ENCODE measurements at places on chromosomes 6 and 20. TPM values are rescaled to one million over a fixed set of nuclear protein-coding genes. Genes with fewer than 3 reads are reported as not detected.
A peak's percentile ranks its signal among the peaks of the same experiment; 100 is the strongest.

DNA sequence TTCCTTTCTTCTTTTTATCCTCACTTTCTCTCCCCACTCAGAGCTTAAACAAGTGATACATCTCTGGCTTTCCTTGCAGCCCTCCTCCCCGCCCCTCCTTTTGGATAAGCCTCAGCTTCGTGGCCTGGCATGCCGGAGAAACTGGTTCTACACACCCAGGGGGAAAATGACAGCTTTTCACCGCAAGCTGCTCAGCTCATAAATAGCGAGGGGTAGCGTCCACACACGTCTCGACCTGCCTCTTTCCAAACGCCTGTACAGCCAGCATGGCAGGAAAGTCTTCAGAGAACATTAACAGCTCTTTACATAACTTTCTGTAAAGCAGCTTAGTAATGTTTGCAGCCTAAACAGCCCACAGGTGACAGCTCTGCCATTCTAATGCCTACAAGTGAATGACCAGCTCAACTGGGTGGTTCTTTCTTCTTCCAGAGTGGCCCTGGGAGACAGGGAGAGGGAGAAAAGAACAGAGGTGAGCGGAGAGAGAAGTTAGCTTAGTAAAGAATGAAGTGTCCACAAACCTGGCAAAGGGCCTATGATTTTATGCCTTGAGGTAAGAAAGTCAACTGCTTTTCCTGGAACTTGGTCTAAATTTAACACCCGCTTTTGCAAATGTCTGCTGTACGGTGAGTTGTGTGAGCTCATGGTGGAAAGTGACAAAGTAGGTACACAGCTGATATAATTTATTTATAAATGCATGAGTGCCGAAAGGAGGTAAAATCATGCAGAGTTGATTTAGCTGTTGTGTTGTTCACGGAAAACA, 251.5 kb downstream of the TFAP2A start:
- H3K27me3 ChIP-seq = no peaks in the 10 kb centered on the region
- no peak overlapping the region for H3K27ac ChIP-seq
- no peaks in the 10 kb centered on the region for H3K36me3 ChIP-seq
- H3K4me3 ChIP-seq = no peak overlapping the region
- no peak for DNase-seq

DNA sequence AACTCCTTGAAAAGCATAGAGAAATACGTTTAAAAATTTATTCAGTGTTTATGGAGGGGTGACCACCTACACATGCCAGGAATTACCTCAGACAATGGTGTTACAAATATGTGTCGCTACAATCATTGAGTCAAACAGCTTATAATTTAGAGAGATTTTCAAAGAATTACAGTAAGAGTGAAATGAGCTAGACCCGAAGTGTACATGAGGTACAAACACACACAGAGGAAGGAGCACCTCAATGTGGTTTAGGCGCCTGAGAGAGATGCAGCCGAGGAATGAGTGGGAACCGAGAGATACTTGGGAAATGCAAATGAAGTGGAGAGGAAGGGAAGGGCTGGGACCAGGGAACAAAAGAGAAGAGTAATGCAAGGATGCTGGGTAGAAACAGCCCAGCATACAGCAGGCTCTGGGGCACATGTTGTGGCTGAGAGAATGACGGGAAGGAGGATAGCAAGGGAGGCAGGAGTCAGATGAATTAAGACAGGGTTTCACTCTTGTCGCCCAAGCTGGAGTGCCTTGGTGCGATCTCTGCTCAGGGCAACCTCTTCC, 15.5 kb downstream of the EEF1E1 start:
- no peaks in the 10 kb centered on the region for H3K4me1 ChIP-seq
- no peak for DNase-seq
- H3K27ac ChIP-seq = no peak overlapping the region
- no peak overlapping the region for H3K4me3 ChIP-seq
- peaks cover 38% of the 10 kb centered on the region for H3K36me3 ChIP-seq

GRCh38 chr20:46505506-46505905, 7.9 kb downstream of the ZNF334 start:
- no peak overlapping the region for H3K27ac ChIP-seq
- H3K4me1 ChIP-seq = no peaks in the 10 kb centered on the region
- no peaks in the 10 kb centered on the region for H3K36me3 ChIP-seq
- DNase-seq = no peak

DNA sequence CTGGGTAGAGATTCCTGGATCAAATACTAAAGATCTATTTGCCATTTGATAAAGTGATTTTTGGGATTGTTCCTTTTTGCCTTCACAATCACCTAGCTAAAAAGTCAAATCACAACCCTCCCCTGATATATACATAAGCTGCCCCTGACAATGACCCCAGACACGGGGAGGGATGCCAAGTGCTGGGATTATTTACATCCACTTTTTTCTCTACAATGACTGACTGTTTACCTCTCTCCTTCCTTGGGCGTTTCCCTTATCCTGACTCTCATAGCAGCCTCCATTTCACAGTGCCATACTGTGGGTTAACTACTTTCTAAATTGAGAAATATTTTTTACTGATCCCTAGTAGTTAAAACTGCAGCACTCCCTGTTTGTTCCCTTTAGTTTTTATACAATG, 150.8 kb upstream of the TMEM170B start:
- H3K27me3 ChIP-seq = no peaks in the 10 kb centered on the region

GRCh38 chr6:53360093-53360912, 11.6 kb upstream of the ELOVL5 start:
- DNase-seq = no peak
- H3K27ac ChIP-seq = peak overlapping the region; percentile 86
- peak overlapping the region; percentile 74 for H3K4me3 ChIP-seq
- peaks cover 17% of the 10 kb centered on the region for H3K4me1 ChIP-seq

DNA sequence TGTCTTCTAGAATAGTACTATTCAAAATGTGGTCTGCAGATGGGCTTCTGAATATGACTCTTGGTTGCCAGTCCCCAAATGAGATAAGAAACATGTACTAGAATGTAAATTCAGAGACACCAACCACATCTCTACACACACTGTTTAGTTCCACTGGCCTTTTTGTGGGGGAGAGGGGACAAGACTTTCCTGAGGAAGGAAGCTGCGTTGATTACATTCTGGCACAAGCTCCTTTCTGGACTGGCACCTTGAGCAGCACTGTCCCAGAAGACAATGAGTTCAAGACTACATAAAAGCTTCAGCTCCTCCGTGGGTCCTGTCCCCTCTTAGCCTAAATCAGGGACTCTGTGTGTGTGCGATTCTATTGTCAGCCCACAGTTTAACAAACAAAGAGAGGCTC, 6.9 kb upstream of the IYD start:
- no peak for DNase-seq
- H3K4me1 ChIP-seq = no peaks in the 10 kb centered on the region
- no peak overlapping the region for H3K4me3 ChIP-seq
- no peaks in the 10 kb centered on the region for H3K36me3 ChIP-seq
- H3K27ac ChIP-seq = no peak overlapping the region

DNA sequence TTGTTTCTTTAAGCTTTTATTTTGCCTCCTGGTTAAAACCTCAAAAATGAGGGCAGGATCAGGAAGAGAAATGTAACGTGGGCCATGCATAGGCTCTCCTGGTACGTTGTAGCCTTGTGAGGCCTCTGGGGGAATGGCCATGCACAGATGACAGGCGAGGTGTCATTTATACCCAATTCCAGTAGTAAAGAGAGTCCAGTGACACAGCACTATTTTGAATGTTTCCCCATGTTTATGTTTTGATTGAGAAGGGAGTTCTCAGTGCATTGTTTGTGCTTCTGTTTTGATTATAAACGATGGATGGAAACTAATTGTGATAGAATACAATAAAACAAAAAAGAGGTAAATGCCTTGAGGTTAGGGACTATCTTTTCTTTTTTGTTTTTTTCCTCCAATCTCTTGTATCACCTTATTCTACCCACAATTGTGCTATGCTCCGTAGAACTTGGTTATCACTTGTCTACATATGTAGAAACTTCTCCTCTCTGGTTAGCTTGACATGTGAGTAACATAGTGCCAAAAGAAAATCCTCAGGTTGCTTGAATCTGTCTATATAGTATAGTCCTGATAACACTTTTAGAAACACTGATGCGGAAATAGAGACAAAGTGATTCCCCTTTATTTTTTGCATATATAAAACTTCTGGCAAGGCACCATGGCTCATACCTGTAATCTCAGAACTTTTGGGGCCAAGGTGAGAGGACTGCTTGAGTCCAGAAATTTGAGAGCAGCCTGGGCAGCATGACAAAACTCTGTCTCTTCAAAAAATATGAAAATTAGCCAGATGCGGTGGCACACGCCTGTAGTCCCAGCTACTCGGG, 6.9 kb upstream of the SMIM28 start:
- no peaks in the 10 kb centered on the region for H3K36me3 ChIP-seq
- no peaks in the 10 kb centered on the region for H3K27me3 ChIP-seq
- no peaks in the 10 kb centered on the region for H3K4me1 ChIP-seq
- H3K4me3 ChIP-seq = no peak overlapping the region
- no peak for DNase-seq
- H3K27ac ChIP-seq = no peak overlapping the region

DNA sequence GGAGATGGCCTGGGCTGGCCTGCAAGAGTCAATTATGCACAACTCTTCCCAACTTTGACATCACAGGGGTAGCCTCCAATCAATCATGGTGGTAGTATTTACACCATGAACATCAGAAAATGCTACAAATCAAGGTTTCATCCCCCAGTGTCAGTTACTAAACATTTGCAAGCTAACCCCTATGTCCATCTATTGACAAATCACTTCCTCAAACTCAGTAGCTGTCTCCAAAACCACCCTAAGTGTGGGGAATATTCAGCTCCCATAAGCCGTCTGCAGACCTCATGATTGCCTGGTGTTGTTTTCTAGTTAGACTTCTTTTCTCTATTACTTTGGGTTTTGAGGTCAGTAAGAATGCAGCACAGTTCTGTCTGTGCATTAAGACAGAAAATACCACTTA, 200.8 kb upstream of the RIN2 start:
- no peak for DNase-seq
- H3K27ac ChIP-seq = no peak overlapping the region
- no peak overlapping the region for H3K4me3 ChIP-seq
- no peaks in the 10 kb centered on the region for H3K36me3 ChIP-seq

DNA sequence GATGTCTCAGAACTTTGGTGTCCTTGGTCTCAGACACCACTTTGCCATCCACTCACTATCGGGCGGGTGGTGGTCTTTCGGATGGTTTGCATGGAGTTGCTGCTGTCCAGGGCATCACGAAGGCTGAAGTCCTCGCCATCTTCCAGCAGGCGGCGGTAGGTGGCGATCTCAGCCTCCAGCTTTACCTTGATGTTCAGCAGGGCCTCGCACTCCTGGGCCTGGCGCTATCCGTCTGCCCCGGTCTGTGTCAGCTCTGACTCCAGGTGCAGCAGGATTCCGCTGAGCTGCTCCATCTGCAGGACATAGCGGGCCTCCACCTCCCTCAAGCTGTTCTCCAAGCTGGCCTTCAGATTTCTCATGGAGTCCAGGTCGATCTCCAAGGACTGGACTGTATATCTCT, 36.0 kb downstream of the ZNF311 start:
- H3K27me3 ChIP-seq = no peaks in the 10 kb centered on the region
- H3K4me3 ChIP-seq = no peak overlapping the region
- H3K4me1 ChIP-seq = no peaks in the 10 kb centered on the region
- no peak overlapping the region for H3K27ac ChIP-seq
- DNase-seq = no peak
- H3K36me3 ChIP-seq = no peaks in the 10 kb centered on the region

DNA sequence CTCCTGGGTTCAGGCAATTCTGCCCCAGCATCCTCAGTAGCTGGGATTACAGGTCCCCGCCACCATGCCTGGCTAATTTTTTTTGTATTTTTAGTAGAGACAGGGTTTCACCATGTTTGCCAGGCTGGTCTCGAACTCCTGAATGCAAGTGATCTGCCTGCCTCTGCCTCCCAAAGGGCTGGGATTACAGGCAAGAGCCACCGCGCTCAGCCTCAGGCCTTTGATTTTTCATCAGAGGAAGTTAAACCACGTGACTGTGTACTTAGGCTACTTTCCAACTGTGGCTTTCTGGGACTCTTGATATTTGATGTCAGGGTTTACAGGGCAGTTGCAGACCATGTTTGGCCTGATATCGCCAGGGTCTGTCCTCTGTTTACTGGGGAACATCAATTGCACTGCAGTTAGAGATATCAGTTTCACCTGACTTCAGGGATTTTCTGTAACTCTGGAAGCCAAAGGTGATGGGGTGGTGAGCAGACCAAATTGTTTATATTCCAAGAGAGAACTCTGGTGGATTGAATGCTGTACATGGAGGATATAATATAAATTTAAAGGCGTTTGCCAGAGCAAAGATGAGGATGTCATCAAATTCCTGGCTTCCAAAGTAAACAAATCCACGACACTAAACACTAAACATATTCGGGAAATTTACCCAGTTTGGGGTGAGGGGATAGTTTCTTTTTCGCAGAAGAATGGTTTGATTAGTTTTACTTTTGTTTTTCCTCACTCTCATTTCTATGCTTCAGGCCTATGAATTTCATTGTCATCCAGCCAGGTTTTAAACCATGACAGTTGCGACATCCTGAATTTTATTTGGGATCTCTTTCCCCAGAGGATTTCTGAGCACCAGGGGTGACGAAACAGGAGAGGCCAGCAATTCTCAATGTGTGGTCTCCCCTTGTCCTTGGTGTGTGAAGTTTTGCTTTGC, 4.2 kb downstream of the PSMF1 start:
- H3K36me3 ChIP-seq = peaks cover 21% of the 10 kb centered on the region
- H3K27me3 ChIP-seq = no peaks in the 10 kb centered on the region
- DNase-seq = no peak
- H3K4me3 ChIP-seq = peak overlapping the region; percentile 61
- H3K4me1 ChIP-seq = peaks cover 18% of the 10 kb centered on the region

DNA sequence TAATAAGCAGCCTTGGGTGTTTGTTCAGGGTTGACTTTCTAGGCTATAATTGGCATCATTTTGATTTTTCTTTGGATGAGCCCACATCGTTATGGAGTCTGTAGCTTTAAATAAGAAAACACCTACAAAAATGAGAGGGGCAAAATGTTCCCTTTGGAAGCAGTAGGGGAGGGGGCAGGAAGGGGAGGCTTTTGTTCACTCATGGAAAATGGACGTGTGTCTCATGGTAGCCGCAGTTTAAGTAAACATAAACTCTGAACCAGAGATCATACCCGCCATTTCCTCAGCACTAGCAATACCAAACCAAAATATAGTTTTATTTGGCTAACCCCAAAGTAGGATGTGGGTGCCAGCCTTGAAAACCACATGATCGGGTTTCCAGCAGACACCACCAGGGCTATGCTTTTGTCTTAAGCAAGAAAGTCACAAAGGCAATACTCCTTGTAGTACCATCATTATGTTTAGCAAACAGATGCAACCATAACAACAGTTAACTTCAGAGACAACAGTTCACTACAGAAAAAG, 572.5 kb upstream of the JAG1 start:
- DNase-seq = no peak
- H3K36me3 ChIP-seq = no peaks in the 10 kb centered on the region
- no peak overlapping the region for H3K4me3 ChIP-seq

DNA sequence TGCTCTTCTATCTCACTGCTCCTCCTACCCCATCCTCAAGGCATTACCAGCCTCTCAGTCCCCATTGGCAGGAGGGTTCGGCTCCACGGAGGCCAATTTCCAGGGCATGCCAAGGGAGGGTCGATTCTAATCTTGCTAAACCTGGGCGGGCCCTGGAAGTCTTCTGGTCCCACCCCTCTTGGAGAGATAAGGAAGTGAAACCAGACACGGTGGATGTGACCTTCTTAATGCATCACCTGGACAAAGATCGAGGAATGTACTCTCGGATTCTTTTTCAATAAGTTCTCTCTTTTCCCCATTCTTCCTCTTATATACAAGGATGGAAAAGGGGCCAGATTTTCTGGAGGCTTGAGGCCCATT, 112.2 kb upstream of the ARMC2 start:
- peaks cover 1% of the 10 kb centered on the region for H3K27me3 ChIP-seq
- H3K27ac ChIP-seq = no peak overlapping the region
- no peaks in the 10 kb centered on the region for H3K4me1 ChIP-seq
- no peak for DNase-seq
- no peaks in the 10 kb centered on the region for H3K36me3 ChIP-seq

CLVS2 gene
- not detected for total RNA-seq

ROS1 gene
- 0.03 TPM for total RNA-seq

PTCRA gene
- 0.24 TPM for total RNA-seq

OR12D1 gene
- not detected for total RNA-seq

Data from GM12878 (cell line).